ENCODE measurements at places on chromosomes 11 and 22.

- no peak for DNase-seq
- peaks cover 2% of the 10 kb centered on the region for H3K27me3 ChIP-seq
- no peaks in the 10 kb centered on the region for H3K4me1 ChIP-seq
- no peak overlapping the region for H3K4me3 ChIP-seq
- H3K36me3 ChIP-seq = no peaks in the 10 kb centered on the region
Measured at GRCh38 chr11:115126515-115127208, 377.6 kb downstream of the CADM1 start.

GRCh38 chr11:101996111-101996510 is 51.1 kb upstream of the CFAP300 start:
- H3K4me1 ChIP-seq = no peaks in the 10 kb centered on the region
- H3K4me3 ChIP-seq = no peak overlapping the region
- H3K27me3 ChIP-seq = no peaks in the 10 kb centered on the region
- H3K36me3 ChIP-seq = no peaks in the 10 kb centered on the region

DNA sequence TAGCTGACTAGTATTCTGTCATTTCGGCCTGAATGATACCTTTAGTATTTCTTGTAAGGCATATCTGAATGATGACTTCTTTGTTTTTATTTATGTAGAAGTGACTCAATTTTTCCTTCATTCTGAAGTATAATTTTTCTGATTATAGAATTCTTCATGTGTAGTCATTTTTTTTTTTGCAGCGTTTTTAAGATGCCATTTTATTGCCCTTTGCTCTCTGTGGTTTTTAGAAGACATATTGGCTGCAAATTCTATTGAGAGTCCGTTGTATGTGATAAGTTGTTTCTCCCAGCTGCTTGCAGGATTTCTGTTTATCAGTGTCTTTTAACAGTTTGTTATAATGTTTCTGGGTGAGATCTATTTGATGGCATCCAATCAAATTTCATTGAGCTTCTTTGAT is 1224.8 kb downstream of the JRKL start:
- H3K36me3 ChIP-seq = no peaks in the 10 kb centered on the region
- no peak overlapping the region for H3K4me3 ChIP-seq
- no peaks in the 10 kb centered on the region for H3K27me3 ChIP-seq
- H3K27ac ChIP-seq = no peak overlapping the region
- no peaks in the 10 kb centered on the region for H3K4me1 ChIP-seq
- DNase-seq = no peak

GRCh38 chr11:119842731-119843130 is 113.7 kb upstream of the NECTIN1 start:
- no peak for DNase-seq
- no peaks in the 10 kb centered on the region for H3K27me3 ChIP-seq
- no peaks in the 10 kb centered on the region for H3K36me3 ChIP-seq
- H3K4me1 ChIP-seq = no peaks in the 10 kb centered on the region

- H3K4me3 ChIP-seq = no peak overlapping the region
- no peaks in the 10 kb centered on the region for H3K27me3 ChIP-seq
- H3K36me3 ChIP-seq = no peaks in the 10 kb centered on the region
- H3K27ac ChIP-seq = no peak overlapping the region
- H3K4me1 ChIP-seq = no peaks in the 10 kb centered on the region
Measured at GRCh38 chr11:45683271-45684058, 18.0 kb upstream of the CHST1 start.

- no peaks in the 10 kb centered on the region for H3K27me3 ChIP-seq
- no peaks in the 10 kb centered on the region for H3K36me3 ChIP-seq
- no peak overlapping the region for H3K27ac ChIP-seq
- no peak for DNase-seq
Measured at GRCh38 chr11:8697054-8697453, 14.5 kb downstream of the RPL27A start.

DNA sequence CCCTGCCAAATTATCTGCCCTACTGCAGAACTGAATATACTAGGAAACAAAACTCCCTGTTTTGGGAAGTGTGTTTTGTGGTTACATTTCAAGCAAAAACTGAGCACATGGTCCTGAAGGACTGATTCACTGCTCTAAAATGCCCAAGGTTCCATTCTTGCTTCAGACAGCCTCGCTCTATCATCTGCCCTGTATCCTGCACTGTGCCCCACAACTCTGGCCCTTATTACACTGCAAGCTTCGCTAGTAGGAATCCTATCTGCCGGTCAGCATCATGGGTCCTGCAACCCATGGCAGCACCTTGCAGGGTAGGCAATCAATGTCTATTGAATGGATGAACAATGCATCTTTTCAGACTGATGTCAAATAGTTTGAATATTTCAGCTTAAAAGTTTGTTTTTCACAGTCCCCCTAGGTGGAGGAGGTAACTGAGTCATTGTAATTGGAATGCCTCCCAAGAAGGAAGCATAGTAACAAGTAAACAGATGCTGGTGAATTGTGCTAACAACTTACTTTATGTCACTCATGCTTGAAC is 21.3 kb downstream of the LAYN start:
- no peaks in the 10 kb centered on the region for H3K27me3 ChIP-seq
- H3K36me3 ChIP-seq = no peaks in the 10 kb centered on the region
- H3K4me3 ChIP-seq = no peak overlapping the region
- no peak overlapping the region for H3K27ac ChIP-seq
- no peak for DNase-seq

DNA sequence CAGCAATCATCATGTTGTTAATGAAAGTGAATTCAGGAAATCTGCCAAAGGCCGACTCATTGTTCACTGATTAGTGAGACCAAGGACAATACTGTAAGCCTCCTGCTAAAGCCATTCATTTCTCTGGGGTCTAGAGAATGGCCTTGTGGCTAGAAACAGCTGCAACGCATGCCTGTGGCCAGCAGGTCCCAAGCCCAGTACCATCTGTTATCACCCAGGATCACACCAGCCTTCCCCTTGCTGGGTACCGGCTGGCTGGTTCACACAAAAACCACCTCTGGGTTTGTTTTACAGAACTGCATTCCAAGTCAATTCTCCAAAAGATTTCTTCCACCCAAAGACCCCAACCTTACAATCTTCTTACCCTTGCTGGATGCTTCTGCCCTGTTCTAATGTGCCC is 1.1 kb downstream of the PLAAT5 start:
- no peaks in the 10 kb centered on the region for H3K36me3 ChIP-seq
- H3K27me3 ChIP-seq = no peaks in the 10 kb centered on the region
- DNase-seq = no peak
- no peak overlapping the region for H3K4me3 ChIP-seq
- no peak overlapping the region for H3K27ac ChIP-seq

DNA sequence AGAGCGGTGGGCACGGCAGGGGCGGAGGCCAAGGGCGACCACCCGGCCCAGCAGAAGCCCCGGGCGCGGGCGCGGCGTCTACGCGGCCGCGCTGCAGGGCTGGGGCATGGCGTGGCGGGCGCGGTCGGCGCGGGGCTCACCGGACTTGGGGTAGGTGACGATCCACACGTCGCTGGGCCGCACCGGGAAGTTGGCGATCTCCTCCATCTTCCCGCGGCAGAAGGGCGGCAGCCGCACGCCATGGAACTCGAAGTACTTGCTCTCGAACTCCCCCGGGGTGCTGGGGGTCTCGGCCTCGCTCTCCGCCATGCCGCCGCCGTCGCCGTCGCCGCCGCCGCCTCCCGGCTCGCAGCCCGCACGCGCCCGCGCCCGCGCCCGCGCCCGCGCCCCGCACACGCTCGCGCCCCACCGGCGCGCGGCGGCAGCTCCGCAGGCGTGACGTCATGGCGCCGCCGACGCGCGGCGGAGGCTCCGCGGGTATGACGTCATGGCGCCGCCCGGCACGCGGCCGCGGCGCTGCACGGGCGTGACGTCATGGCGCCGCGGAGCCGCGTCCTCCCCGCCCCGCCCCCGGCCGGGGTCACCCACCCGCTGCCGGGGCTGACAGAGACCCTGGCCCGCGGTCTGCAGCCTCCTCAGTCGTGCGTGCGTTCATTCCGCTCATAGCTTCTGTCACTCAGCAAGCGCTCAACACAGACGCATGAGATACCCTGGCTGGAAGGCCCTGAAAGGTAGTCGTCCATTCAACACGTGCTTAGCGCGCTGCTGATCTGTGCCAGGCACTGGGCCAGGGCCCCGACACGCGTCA is at the start of gene SULT4A1:
TSS of gene SULT4A1 (minus strand) at position 440 of the 808 bp plus-strand sequence. CDS start at position 309, 131 bp downstream.
- H3K27me3 ChIP-seq = peaks cover 13% of the 10 kb centered on the region
- no peaks in the 10 kb centered on the region for H3K4me1 ChIP-seq
- no peak for DNase-seq
- H3K4me3 ChIP-seq = no peak within 1 kb of the TSS
- no peak within 1 kb of the TSS for H3K27ac ChIP-seq
- H3K36me3 ChIP-seq = no peaks in the 10 kb centered on the region

- no peak for DNase-seq
- H3K27me3 ChIP-seq = no peaks in the 10 kb centered on the region
- H3K4me1 ChIP-seq = no peaks in the 10 kb centered on the region
- no peak overlapping the region for H3K4me3 ChIP-seq
- H3K27ac ChIP-seq = no peak overlapping the region
Measured at GRCh38 chr11:56816259-56816658, 67.8 kb upstream of the OR9G4 start.

GRCh38 chr22:50674606-50675552 is 2.3 kb downstream of the SHANK3 start:
- DNase-seq = no peak
- no peaks in the 10 kb centered on the region for H3K36me3 ChIP-seq
- peaks cover 9% of the 10 kb centered on the region for H3K27me3 ChIP-seq
- H3K27ac ChIP-seq = no peak overlapping the region

GRCh38 chr11:7524462-7525235 is 10.8 kb downstream of the PPFIBP2 start:
- H3K4me1 ChIP-seq = peaks cover 41% of the 10 kb centered on the region
- H3K27me3 ChIP-seq = no peaks in the 10 kb centered on the region
- no peak overlapping the region for H3K27ac ChIP-seq
- H3K4me3 ChIP-seq = no peak overlapping the region

DNA sequence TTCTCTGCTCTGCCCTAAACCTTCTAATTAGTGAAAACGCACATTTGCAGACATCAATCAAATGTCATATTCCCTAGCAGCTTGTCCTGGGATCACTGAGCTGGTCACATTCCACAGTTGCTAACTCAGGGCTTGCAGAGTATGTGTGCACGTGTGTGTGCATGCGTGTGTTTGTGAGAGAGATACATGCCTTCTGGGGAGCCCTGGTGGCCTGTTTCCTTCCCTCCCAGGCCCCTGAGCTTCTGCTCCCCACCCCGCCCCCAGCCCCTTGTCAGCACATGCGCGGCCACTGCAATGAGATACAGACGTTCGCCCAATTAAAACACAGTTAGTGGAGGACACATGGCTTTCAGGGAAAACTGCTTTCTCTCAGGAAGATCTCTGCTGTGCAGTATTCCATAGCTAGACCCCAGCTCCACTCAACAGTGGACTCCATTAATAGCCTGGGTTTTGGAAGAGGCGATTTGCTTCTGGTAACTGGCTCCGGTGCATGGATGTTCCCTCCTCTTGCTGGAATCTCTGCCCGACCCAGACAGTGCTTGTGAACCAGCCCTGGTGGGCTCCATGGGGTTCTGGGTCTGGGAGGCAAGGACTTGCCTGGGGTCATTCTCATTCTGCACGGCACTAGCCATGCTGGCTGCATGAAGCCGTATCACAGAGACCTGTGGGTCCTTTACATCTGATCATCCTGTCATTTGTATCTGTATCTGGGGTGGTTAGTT is 17.7 kb downstream of the LRP5 start:
- no peaks in the 10 kb centered on the region for H3K36me3 ChIP-seq
- H3K27ac ChIP-seq = peak overlapping the region; percentile 78
- H3K4me1 ChIP-seq = peaks cover 24% of the 10 kb centered on the region
- H3K27me3 ChIP-seq = no peaks in the 10 kb centered on the region

GRCh38 chr22:24155627-24156140 is 25.6 kb upstream of the SUSD2 start:
- H3K4me1 ChIP-seq = peaks cover 11% of the 10 kb centered on the region
- H3K36me3 ChIP-seq = no peaks in the 10 kb centered on the region
- H3K4me3 ChIP-seq = peak overlapping the region; percentile 87
- H3K27ac ChIP-seq = peak overlapping the region; percentile 85

Data from adrenal gland (tissue), 19 donors.